ENCODE measurements at places on chromosomes 5 and 9. TPM values are rescaled to one million over a fixed set of nuclear protein-coding genes. Genes with fewer than 3 reads are reported as not detected.

Gene LIX1
- total RNA-seq = not detected

Gene POU4F3
- 9.5 TPM for total RNA-seq

Gene MEIKIN
- total RNA-seq = not detected

- no peak for DNase-seq
Observed at GRCh38 chr5:171506951-171507350, 87.5 kb downstream of the FGF18 start.

GRCh38 chr9:125835655-125836054 lies 88.5 kb downstream of the PBX3 start:
- no peak for DNase-seq

DNA sequence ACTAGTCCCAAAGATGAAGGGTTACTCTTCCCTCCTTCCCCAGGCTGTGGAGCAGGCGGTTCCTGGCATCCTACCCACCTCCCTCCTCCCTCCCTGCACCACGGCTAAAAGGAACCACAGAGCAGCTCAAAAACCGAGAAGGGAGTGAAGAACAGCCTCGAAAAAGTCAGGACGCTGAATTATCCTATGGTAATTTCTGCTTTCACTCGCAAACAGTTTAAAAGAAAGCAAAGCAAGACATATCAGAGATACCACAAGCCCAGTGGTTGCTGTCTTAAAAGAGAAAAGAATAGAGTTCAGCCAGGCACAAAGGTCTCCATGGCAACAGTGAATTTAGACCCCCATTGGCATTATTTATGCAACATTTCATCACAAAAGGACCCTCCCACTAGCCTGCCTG lies 315.4 kb downstream of the CTNND2 start:
- peak; percentile 52 for DNase-seq

DNA sequence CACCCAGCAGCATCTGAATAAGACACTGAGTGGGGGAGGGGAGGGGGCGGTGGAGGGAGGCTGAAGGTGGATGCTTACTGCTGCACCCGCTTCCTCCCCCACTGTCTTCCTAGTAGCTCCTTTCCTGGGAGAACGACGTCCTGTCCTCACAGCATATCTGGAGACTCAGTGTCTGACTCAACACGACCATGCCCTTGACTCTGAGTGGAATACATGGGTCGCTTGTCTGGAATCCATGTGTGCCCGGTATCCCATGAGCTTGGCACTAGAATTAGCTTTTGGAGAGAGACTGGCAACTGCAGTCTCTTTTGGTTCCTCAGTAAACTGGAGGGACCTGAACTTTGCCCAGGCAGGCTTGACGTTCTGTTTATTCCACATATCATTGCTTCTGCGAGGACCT lies 125.4 kb upstream of the FAM120A start:
- DNase-seq = no peak

DNA sequence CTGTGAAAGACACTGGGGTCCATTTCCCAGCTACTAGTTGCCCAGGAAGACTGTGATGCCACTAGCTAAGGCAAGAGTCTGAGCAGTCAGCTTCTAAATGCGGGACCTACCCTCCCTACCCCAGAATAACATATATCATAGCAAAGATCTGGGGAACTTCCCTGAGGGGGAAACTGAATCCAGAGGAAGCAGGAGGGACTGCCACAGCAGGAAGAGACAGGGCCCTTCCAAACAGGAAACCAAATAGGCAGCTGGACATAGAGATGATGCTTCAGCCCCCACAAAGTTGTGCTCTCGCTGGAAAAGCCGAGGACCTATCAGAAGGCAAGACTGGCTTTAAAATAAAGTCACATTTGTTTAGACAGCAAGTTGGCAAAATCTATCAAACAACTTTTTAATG lies 51.1 kb downstream of the KLHL3 start:
- no peak for DNase-seq

DNA sequence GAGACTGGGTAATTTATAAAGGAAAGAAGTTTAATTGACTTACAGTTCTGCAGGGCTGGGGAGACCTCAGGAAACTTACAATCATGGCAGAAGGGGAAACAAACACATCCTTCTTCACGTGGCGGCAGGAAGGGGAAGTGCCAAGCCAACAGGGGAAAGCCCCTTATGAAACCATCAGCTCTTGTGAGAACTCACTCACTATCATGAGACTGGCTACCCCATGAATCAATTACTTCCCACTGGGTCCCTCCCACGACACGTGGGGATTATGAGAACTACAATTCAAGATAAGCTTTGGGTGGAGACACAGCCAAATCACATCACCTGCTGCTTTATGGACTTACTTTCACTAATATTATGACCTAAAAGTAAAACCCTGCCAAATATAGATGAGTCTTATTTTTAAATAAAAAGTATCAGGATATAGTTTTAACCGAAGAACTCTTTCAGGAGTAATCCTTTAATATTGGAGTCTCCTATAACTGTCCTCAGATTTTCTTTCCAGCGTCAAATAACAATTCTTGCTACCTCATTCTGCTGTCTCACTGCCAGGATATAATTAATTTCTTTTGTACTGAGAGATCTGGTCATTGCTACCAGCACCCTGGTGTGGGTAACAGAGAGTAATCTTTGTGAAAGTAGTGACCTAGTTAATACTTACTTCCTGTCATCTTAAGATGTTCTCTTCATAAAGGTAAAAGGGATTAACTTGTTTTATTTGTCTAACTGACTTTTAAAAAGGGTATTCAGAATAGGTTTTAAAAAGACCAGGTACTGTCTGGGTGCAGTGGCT lies 68.6 kb downstream of the NLN start:
- no peak for DNase-seq

- DNase-seq = no peak
Observed at GRCh38 chr9:22143799-22144625, 134.9 kb upstream of the CDKN2B start.

- no peak for DNase-seq
Observed at GRCh38 chr5:71946343-71947030, 160.8 kb upstream of the MAP1B start.

GRCh38 chr5:59092758-59093157 lies 509.9 kb downstream of the RAB3C start:
- no peak for DNase-seq

GRCh38 chr5:68646144-68646543 lies 430.6 kb downstream of the PIK3R1 start:
- DNase-seq = no peak

- DNase-seq = no peak
Observed at GRCh38 chr9:89984214-89984613, 379.4 kb downstream of the GADD45G start.

DNA sequence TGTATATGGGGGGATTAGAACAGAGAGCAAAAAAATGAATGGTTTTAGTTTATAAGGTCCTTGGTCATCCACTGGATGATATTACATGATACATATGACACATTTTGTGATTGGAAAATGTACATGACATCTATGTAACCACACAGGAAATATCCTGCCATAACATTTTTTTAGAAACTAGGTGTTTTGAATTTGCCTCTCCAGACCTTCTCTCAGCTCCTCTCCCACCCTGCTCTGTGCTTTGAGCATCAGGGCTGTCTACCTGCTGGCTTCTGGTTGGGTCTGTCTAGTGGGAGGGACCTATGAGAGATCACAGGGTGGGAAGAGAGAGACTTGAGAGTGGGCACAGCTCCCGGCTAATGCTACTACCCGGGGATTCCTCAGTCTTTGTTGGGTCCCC lies 24.4 kb downstream of the AKNA start:
- no peak for DNase-seq

DNA sequence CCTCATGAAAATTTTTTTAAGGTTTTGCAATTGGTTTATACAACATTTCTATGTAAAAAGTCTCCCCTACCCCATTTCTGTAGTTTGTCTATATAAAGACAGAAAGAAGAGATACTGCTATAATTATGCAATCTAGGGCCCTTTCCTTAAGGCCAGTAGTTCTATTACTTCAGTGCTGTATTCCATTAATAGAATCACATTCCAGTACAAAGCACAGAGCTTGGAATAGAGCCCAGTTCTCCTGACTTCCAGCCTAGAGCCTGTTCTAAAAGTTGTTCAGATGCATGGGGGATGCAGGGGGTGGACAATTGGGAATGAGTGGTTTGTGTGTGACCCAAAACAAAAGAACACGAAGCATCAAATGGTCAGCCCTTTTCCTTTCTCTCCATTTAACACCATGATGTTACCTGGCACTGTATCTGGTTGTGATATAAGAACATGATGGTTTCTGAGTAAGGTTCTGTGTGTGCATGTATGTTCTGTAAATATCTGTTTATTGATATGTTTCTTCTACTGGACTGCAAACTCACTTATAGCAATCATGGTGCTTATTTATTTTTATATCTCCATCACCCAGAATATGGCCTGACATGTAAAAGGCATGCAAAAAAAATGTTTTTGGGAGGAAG lies 8.2 kb upstream of the GRAMD2B start:
- DNase-seq = no peak

DNA sequence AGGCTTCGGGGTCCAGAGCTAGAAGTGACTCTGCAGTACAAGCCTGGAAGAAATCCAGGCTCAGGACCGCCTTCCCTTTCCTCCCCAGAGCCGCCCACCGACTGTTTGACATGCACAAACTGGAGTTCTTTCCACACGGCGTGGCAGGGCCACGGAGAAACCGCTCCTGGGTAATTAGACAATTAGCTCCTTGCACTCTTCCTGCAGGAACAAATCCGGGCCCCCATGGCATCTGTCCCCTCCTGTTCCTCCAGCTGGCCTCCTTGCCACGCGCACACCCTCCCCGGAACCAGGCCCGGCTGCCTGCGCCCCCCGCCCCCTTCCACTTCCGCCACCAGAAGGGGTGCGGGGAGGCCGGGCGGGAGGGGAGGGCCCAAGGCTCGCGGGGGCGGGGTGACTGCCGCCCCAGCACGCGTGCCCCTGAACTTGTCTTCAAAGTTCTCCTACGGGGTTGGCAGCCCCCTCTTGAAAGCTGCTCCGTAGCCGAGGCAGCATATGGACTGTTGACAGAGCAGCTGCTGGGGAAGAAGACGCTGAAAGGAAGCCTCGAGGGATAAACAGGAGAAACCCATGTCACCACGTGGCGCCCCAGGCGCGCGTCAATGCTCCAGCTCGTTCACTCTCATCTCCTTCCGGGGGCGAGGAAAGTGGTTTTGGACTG lies 74.3 kb downstream of the SEC61B start:
- peak; percentile 90 for DNase-seq
